Anterior cingulate cortex (tissue), 58 donors: ENCODE measurements at places on chromosomes 5 and 9.

DNA sequence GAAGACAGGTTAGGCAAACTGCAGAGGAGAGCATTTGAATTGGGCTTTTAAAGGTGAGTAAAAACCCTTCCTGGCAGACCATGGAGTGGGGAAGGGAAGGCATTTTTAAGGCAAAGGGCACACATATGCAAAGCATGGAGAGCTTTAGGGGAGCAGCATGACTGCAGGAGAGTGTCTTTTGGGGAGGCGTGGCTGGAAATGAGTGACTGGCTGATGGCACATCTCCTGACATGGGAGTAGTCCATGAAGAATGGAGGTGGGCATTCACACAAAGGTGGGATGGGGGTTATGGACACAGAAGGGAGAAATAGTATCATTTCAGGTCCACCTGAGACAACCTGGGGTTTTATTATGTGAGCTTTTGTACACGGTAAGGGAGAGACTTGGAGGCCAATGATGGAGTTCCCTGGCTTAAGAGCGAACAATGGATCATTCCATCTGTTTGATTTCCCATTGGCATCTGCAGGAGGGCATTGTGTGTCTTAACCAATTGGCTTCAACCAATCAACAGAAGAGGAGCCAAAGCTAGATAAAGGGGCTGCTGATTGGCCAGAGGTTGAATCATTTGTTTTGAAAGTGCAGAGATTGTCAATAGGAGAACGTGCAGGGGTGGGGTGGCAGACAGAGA, 2.1 kb downstream of the NSG2 start:
- no peak for DNase-seq

GRCh38 chr9:107173422-107174180, 109.5 kb upstream of the RAD23B start:
- DNase-seq, result no peak

GRCh38 chr5:158727771-158728311, 371.9 kb downstream of the EBF1 start:
- DNase-seq, result no peak

- peak; percentile 12 for DNase-seq
These were observed 7.6 kb downstream of the IFNB1 start for GRCh38 chr9:21070171-21070571.

DNA sequence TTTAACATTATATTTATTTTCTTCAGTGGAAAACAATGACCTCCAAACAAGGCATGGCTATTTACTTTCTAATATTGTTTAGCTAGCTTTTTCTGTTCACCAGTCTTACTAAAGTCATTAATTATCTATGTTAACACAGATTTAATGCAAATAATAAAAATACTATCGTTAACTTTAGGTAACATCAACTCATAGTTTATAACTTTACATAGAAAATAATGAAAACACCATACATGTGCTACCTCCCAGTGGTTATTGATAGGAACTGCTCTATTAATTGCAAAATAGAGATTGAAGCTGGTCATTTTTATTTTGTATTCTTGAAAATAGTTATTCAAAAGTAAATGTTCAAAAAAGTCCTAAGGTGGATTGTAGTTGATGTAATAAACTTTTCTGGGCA, 78.3 kb upstream of the HCN1 start:
- no peak for DNase-seq

- no peak for DNase-seq
These were observed 127.2 kb downstream of the MLLT3 start for GRCh38 chr9:20495098-20495497.

GRCh38 chr9:24912767-24913166, 367.1 kb upstream of the IZUMO3 start:
- DNase-seq, result no peak

DNA sequence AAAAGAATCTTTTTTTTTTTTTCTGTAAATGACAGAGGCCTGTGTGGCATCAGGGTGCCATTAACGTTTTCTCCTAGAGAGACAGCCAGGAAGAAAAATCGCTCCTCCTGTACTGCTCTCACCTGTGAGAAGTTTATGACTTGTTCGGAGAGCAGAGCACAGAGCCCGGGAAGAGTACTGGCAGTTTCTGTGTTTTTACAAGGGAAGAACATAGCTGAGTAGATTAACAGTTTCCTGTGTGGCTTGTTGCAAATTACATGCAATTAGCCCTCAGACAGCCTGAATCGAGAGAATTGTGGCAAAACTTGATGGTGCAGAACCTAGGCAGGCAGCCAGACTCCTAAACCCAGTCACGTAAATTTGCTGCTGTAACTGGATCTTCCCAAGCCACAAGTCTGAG, 32.1 kb downstream of the PRKACG start:
- DNase-seq, result no peak

DNA sequence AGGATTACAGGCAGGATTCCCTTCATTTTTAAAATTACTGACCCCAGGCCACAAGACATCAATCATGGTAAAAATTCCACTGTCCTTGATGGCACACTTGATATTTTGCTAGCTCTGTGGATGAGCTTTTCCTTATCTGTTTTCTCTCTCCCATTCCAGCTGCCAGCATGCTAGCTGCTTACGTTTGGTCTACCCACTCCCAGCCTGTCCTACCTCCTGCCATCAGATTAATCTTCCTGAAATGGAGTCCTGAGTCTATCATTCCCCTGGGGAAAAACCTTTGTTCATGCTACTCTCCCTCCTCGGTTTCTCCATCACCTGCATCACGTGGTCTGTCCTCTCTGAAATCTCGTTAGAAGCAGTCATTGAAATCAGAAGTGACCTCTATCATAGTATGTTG, 108.9 kb downstream of the F2RL2 start:
- no peak for DNase-seq

DNA sequence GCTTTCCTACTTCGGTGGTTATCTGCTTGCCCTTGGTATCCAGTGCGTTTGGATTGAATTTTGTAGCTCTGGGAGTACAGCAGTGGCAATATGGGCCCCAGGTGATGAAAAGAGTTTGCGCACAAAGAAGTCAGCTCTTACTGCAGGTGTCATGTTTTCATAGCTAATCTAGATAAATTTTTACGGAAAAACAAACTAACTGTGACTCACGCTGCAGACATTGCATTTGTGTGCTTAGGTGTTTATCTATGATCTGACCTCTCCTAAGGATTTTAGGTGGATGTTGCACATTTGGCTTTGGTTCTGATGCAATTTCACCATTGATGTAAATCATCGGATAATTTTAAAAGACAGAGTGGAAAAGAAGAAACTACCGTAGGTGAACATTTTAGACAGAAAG, 92.1 kb downstream of the VCAN start:
- no peak for DNase-seq

GRCh38 chr9:73434826-73435225, 283.2 kb downstream of the ANXA1 start:
- DNase-seq, result no peak

GRCh38 chr5:463952-464351, 21.0 kb downstream of the EXOC3 start:
- DNase-seq, result no peak

DNA sequence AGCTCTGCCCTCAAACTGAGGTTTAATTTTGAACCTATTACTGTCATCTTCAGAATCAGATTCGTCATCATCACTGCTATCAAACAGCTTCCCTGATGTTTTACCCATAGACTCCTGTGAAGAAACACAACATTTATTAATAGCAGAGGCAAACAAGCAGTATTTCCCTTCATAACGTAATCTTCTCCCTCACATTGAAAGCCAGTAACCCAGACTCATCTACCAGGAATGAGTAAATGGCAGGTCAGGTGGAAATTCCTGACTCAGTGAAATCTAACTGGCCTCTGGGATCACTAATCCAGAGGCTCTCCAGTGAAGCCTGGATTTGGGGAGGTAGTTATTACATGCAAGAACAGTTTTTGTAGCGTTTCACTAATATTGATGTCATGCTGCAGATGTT, 14.6 kb downstream of the NOL8 start:
- no peak for DNase-seq

DNA sequence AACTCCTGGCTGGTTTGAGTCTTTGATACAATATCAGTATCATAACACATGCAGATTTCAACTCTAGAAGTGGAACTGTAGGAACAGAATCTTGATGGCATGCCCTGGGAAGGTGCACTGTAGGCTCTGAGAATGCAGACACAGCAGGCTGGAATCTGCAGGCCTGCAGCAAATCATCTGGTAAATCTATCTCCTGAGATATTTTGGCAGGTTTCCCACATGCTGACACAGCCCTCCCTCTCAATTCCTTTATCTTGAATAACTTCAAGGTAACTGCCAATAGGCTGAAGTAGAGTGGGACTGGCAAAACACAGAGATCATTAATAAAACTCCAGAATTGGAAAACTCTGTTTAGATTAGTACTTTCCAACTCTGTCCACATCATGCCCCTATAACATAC, 177.8 kb upstream of the PCSK5 start:
- no peak for DNase-seq

GRCh38 chr9:136532799-136533774, 12.8 kb downstream of the NOTCH1 start:
- no peak for DNase-seq

DNA sequence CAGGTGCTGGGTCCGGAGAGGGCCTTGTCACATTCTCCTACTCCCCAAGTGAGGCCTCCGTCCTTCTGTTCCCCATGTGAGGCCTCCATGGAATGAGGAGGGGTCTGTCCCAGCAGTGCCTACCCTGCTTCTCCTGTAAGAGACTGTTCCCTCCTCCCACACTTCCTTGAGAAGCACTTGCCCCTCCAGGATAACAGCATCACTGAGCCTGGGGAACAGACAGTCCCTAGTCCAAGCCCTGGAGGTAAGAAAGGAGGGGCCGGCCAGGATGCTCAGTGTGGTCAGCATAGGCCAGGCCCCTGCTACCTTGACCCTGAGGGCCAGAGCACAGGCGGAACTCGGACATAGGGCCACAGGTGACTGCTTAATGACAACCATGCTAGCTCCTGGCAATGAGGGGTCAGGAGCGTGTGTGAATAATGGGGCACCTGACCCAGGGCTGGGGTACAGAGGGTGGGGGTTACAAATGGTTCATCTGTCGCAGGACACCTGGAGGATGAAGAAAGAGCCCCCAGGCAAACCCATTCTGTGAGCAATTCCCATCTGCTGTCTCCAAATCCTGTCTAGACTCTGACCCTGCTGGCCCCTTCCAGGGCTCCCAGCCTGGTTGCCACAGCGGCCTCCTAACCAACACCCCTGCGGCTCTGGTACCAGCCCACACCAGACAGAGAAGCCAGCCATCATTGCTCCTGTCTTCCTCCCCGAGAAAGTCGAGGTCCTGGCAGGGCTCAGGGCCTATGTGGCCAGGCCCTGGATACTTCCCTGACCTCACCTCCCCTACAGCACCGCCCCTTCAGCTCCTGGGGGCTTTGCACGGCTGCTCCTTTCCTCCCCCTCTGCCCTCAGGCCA, 20.3 kb downstream of the RALGDS start:
- no peak for DNase-seq

DNA sequence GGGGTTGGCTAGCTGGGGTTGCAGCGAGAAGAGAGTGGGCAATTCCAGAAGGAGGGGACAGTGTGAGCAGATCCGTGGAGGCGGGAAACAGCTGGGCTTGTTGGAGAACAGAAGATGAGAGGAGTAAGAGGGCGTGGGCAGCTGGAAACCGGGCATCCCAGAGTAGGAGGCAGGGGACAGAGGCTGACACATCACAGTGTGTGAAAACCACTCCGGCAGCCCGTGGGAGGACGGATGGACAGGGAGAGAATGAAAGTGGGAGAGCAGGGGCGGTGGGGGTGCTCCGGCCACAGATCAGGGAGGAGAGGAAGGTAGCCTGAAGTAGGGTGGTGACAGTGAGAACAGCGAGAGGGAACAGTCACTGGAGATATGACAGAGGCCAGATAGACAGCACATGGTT, 8.3 kb upstream of the PSMB7 start:
- DNase-seq, result peak; percentile 65

- DNase-seq, result no peak
These were observed 216.1 kb downstream of the ACTL7B start for GRCh38 chr9:108639696-108640095.

- DNase-seq, result no peak
These were observed 100.5 kb upstream of the SPATA31D4 start for GRCh38 chr9:81827616-81828296.

DNA sequence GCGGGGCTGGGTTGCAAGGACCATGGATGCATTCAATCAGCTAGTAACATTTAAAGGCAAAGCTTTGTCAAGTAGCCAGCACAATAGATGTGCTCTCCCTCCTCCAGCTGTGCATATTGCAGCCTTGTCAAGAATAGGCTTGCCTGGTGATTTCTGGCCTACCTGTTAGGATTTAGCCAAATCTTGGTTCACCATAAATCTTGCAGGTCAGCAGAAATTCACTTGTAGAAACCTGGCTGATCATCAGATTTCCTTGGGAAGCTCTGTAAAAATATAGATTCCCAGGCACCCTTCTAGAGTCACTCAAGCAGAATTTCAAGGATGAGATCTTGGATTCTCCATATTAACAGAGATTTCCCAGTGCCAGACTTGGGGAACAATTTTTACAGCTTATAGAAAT, 152.2 kb upstream of the SLC12A2 start:
- DNase-seq, result no peak

DNA sequence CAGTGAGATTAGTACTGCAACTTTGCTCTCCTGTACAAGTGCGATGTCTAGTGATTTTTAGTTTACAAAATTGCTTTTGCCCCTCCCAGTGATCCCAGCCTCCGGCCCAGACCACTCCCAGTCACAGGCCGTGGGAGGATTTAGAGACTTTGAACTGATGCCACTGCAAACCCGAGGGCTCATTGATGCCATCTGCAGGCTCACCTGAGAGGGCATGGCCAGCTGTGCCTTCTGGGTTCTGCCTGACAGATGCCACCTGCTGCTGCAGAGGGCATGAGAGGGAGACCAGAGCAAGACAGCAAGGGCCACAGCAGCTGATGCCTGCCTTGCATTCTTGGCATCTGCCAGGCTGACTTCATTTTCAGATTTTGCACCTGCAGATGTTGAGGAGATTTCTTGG, 593.8 kb downstream of the CDK5RAP2 start:
- no peak for DNase-seq

GRCh38 chr9:118896324-118897000, 472.8 kb downstream of the BRINP1 start:
- DNase-seq, result no peak

DNA sequence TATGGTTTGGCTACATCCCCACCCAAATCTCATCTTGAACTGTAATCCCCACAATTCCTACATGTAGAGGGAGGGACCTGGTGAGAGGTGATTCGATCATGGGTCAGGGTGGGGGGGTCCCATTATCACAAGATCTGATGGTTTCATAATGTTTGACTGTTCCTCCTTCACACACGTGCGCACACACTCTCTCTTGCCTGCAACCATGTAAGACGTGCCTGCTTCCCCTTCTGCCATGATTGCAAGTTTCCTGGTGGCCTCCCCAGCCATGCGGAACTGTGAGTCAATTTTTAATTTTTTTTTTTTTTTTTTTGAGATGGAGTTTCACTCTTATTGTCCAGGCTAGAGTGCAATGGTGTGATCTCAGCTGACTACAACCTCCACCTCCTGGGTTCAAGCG, 27.0 kb downstream of the FAM169A start:
- DNase-seq, result no peak
